ENCODE measurements at places on chromosomes 5 and 9.

DNA sequence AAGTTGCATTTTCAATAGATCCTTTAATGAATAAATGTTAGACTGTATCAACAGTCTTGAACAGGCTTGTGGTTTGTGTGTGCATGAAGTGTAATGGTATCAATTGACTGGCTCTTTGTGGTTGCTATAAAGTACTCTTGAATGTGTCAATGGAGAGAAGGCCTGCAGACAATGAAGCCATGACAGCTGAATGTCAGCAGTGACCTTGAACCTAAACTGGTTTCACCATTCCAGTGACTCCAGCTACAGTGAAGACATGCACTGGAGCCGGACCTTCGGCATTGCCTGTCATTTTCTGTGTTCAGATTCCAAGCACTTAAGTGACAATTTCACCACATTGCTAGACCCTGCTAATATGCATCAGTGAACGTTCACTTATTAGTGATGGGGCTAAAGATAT is 276.0 kb upstream of the TMEM161B start:
- no peak for DNase-seq

DNA sequence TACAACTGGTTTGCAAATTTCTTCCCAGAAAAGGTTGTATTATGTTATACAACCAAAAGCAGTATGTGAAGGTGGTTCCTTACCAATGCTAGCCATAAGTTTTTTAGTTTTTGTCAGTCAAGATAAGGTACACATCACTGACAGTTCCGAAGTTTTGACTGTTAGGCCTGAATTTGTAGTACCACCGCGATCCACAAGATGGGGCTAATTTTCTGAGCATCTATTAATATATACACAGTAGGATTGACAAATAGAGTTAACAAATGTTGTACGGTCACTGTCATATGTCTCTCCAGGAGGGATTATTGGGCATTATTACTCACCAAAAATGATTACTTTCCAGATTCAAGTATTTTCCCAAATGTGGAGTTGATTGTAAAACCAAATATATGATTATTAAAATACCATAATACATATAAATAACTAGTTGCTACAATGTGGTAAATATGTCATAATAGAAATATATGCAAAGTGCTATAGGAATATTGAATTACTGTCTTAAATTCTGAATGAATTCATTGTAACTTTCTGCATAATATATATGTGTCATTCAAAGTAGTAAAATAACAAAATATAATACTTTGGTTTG is 28.4 kb upstream of the LRRC19 start:
- peak; percentile 44 for DNase-seq

GRCh38 chr9:79757881-79758669 is 186.3 kb downstream of the TLE4 start:
- peak; percentile 14 for DNase-seq

DNA sequence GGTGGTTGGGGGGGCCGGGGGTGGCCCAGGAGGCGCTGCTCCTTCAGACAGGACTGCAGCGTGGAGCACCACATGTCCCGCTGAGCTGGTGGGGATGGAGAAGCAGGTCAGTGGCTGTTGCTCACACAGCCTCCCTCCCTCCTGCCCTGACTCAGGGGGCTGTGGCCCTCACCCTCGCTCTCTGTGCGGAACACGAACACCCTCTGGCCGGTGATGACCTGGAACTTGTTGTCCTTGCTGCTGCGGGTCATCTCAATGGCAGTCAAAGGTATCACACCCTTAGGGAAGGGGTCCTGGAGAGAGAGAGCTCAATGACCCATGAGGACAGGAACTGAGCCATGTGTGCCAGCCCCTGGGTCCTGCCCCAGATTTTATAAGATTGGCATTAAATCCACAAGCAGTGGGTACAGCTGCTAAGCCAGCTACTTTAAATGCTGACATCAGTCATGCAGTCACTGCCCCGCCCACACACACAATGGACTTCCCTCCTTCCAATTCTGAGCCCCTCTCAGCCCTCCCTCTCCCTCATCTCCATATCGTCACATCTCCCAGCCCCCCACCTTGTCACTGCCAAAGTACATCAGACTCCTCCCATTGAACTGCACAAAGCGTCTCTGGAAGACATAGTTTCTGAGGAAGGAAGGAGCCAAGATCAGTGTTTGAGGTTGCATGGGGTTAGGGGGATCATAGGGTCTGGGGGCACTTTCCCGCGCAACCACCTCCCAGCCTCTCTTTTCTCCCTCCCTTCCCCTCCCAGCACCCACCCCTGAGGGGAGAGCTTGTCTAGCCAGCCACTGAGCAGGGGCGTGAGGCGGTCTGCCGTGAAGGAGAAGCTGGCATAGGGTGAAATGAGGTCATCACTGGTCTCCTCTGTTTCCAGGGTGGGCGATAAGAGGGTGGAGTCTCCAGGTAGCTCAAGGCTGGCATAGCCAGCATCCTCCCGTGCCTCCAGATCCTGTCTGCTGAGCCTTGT is 8.9 kb downstream of the ARAP3 start:
- no peak for DNase-seq

- no peak for DNase-seq
Observed at GRCh38 chr5:3301306-3301705, 294.3 kb upstream of the IRX1 start.

- DNase-seq = no peak
Observed at GRCh38 chr9:37964740-37965081, 60.8 kb upstream of the SLC25A51 start.

GRCh38 chr5:8316608-8317280 is 447.8 kb downstream of the MTRR start:
- no peak for DNase-seq

GRCh38 chr5:146048994-146049703 is 56.2 kb downstream of the PLAC8L1 start:
- DNase-seq = no peak

GRCh38 chr5:131747180-131748105 is 49.4 kb downstream of the FNIP1 start:
- DNase-seq = peak; percentile 22

DNA sequence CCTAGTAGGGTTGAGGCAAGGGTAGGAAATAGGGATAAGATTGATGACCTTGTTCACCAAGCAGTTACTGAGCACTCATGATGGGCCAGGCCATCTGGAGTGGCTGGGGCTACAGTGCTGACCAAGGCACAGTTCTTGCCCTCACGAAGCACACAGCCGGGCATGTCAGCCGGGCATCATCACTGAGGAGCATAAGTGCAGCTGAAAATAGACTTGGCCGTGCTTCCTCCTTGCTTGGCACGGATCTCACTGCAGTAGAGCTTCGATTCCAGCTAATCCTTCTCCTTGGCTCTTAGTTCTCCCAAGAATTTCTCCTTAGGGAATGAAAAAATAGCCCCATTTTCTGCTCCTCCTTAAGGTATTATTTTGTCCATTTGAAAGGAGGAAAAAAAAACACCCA is 116.6 kb downstream of the NMUR2 start:
- DNase-seq = no peak

DNA sequence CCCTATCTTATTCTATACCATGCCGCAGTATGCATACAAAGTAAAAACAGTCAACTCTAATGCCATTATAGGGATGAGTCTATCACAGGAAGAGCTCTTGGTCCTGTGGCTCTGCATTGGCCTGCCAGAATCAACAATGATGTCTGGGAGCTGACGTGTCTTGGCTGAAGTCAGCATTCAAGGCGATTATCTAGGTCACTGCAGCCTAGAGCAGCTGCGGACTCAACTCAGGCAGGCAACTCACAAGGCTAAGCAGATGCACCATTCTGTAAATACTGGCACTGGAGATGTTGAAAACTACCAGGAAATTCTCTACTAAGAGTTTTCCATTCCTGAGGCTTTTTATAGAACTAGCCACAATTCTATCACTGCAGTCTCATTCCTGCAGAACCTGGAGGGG is 13.3 kb downstream of the SPATA9 start:
- DNase-seq = no peak

DNA sequence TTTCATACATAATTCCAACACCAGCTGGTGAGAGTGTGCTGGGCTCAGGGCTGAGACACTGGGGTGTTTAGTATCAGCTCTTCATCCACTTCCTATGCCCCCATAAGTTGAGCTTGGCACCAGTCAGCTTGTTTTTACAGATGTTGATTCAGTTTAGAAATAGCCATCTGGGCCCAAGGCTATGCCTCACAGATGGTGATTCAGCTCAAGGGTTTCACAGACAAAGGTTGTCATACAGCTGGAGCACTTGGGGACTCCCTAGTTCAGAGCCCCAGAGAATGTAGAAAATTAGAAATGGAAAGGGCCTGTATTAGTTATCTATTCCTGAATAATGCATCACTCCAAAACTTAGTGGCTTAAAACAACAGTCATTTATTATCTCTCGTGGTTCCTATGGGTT is 10.3 kb upstream of the CRHBP start:
- no peak for DNase-seq

- DNase-seq = no peak
Observed at GRCh38 chr9:36165826-36166167, 3.4 kb upstream of the CCIN start.

DNA sequence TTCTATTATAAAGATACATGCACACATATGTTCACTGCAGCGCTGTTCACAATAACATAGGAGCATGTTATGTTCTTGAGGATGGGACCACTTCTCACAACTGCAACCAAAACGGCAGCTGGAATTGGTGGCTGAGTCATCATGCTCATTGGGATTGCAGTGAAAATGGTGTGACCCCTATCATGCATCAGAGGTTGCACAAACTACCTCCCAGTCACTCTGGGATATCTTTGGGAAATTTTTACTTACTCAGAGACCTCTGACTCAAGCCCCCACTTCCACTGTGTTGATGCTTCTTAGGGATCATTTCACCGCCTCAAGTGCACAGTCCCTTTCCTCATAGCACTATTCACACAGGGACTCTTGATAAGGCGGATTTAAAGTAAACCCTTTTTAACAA is 474.1 kb downstream of the BNC2 start:
- DNase-seq = no peak

DNA sequence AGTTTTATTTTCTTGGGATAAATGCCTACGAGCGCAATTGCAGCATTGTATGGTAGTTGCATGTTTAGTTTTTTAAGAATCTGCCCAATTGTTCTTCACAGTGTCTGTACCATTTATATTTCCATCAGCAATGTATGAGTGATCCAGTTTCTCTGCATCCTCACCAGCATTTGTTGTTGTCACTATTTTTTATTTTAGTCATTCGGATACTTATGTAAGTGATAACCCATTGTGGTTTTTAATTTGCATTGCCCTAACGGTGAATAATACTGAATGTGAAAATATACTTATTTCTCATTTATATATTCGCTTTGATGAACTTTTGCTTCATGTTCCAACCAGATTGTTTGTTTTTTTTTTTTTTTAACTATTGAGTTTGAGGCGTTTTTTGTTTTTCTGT is 33.7 kb upstream of the PWWP2A start:
- DNase-seq = no peak

DNA sequence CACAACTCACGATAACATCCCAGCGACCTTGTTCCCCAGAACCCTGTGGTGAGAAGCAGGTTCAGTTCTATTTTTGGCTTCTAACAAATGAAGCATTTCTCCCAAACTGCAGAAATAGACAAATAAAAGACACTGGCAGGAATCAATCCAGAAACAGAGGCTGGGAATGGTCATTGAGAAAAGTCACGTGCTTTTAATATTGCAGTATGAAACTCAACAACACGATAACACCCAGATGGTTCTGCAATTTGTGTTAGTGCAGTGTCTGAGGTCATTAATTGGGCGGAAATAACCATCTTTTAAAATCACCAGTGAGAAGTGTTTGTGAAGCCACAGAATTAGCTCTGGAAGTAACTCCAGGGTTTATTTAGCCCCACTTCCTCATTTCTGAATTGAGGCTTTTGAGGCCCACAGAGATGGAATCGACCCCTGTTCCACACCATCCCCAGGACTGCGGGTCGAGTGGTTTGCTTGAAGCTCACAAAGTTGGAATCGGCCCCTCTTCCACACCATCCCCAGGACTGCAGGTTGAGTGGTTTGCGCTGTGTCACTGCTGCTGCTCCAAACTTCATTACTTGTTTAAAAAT is 164.7 kb upstream of the IRX4 start:
- no peak for DNase-seq

DNA sequence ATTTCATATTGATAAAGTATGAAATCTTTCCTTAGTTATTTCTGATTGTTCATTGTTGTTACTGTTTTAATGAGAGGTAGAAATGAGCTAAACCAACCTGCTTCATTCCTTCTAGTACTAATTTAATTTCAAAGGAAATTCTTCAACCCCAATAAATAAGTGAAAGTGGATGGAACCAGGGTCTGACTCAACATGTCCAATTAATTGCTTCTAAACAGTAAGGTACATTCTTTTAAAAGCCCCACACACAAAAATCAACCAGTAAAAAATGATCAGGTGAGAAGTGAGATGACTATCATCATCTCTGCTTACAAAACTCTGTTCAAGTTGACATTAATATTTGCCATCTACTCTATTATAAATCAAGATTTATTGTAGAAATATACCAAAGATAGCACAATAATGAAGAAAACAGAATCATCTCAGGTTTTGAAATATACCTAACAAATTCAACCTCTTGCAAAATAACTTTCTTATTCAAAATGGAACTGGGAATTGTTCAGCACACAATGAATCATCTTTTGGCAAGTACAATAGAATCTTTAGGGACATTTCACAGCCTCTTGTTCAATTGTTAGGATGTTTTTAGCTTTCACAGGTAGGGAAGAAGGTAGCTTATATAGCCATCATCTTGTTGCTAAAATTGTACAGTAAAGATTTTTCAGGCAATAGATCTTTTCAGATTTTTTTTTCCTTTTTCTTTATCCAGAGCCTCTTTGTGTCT is 114.5 kb downstream of the RPS23 start:
- no peak for DNase-seq

GRCh38 chr5:74122979-74123590 is 497.1 kb downstream of the ARHGEF28 start:
- no peak for DNase-seq

DNA sequence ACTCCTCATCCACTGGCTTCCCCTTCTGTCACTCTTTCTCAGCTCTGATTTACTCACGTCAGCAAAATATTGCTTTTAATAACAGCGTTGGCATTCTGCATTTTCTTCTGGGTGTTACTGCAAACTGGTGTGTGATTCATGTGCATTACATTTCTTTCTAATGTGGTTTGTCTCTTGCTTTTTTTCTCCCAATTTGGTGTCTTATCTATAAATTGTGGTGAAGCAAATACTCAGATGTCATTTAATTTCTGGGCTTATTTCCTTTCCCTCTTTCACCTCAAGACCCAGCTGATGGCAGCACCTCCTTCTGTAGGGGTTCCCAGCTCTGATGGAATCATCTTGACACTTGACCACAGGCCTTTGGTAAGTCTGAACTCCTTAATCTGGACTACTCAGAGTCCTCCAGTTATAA is 180.7 kb upstream of the ZNF618 start:
- DNase-seq = peak; percentile 25

DNA sequence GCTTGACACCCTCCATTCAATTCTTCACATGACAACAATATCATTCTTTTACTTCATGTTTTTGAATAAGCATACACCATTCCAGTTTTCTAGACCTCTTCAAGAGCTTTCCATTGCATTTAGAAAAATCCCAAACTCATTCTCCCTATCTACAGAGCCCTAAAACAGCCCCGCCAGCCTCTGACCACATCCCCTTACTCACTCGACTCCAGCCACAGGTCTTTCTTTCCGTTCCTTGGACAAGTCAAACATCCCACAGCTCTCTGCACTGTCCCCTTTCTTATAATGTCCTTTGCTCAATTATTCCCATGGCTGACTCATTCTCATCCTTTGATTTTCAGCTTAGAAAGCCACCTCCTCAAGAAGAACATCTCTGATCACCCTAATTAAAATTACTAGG is 38.2 kb downstream of the TTC39B start:
- no peak for DNase-seq

- no peak for DNase-seq
Observed at GRCh38 chr5:173155912-173156311, 11.6 kb downstream of the BNIP1 start.
